Stimulated activated CD8-positive, alpha-beta memory T cell treated with anti-CD3 and anti-CD28 coated beads, Interleukin-2, amount 100 ng/mL, for 48 hours (primary cell): ENCODE measurements at places on chromosomes 3 and 15.

GRCh38 chr3:23668430-23668904 lies 137.3 kb upstream of the UBE2E1 start:
- DNase-seq: no peak

- DNase-seq: no peak
Measured at GRCh38 chr3:80079886-80080285, 312.1 kb upstream of the ROBO1 start.

GRCh38 chr15:85091990-85092389 lies 110.3 kb downstream of the PDE8A start:
- DNase-seq: no peak

GRCh38 chr15:57082054-57082728 lies 163.7 kb downstream of the TCF12 start:
- DNase-seq: no peak

DNA sequence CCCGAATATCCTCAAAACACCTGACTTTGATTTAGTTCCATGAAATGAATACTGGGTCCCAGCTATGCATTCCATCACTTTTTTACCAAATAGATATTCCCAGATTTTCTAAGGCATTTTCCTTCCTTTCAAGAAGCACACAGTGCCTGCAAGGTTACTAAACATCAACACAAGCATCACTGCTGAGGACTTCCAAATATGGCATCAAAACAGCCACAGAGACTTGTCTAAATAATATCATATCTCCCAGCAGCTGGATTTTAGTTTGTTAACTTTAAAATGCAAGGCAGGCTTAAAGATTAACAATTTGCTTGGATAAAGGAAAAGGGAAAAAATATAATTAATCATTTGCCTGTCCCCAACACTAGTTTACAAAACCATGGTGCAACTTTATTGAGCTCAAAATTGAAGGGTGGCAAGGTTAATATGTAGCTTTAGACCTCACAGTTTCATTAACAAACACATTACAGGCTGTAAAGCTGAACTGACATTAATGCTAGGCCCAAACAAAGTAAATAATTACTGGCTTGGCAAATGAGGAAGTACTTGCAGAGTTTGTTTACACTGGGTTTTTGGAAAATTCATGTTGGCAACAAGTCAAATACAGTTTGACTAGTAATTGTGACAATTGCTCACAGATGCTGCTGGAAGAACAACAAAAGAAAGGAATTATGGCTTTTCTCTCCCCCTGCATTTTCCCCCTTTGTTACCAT lies 401.7 kb upstream of the CDIN1 start:
- no peak for DNase-seq

DNA sequence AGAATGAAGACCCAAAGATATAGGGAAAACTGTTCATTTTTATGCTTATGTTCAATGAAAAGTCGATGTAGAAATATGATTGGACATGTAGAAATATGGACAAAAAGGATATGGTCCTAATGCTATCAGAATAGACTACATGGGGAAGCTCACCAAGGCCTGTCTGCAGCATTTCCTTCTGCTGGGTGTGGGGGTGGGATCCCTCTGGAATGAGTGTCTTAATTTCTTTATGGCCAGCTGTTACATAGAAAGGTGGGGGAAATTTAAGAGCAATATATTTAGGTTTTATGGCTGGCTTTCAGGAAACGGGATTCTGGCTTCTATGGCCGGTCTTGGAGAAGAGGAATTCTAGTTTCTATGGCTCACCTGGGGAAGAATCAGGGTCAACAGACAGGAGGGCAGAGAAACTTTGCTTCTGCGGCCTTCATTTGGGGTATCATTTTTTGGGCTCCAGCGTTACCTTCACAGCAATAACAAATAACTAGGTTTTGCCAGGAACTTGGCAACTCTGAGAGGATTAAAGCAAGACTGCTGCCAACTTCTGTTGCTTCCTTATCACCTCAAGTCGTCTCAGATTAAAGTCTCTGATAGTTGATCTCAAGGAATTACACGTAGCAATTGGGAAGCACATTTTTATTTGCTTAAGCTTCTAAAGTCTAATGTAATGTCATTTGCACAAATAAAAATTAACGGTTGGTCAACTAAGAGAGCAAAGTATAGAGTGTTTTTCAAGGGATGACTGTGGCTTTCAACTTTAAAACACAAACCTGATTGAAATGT lies 57.0 kb upstream of the GATM start:
- no peak for DNase-seq

DNA sequence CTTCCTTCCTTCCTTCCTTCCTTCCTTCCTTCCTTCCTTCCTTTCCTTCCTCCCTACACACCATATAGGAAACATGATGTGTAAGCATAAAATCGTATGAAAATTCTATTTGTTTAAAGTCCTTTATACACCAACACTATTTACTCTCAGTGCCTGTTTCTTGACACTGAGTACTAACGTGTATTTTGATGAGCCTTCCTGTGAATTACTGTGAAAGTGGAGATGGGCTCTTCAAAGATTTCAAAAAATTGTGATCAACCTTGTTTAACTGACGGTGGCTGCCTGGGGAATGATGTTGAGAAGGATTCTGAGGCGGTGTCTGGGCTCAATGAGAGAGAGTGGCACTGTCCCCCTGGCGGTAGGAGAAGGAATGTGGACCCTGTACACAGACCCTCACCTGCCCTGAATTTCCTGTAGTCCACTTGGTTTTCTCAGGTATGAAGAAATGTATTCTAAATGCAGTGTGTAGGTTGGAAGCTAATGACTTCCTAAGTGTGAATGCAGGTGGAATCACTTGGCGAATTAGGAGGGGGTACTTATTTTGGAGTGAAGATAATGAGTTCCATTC lies 237.9 kb downstream of the GAP43 start:
- DNase-seq: no peak

- no peak for DNase-seq
Measured at GRCh38 chr3:120855665-120856437, 52.2 kb upstream of the STXBP5L start.

GRCh38 chr3:138009476-138010272 lies at the start of gene CLDN18:
Gene CLDN18, plus strand, starts transcription at chr3:138010165. Its CDS starts 61 bp downstream, at chr3:138010226.
- DNase-seq: no peak

DNA sequence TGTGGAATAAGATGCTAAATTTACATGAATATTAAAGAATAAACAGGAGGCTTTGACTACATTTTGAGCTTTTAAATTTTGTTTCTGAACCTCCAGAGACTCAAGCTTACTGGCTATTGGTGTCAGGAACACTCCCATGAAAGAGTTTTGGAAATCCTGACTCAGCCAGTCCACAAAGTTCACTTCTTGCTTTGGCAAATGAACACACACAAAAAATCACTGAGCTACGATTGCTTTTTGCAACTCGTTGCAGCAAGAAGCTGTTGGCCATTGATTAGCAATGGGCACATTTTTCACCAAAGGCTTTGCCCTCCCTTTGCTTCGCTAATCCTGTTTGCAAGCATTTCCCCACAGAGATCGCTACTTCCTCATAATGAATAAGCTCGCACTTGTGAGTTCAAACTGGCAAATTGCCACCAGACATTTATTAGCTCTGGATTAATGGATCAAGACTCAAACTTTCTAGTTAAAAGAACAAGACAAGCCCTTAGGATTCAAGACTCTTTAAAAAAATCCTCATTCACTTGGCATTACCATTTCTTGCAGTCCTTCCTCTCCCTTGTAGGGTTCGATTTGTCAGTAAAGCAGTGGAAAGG lies 343.2 kb upstream of the ONECUT1 start:
- no peak for DNase-seq

GRCh38 chr3:52498137-52499054 lies 3.3 kb downstream of the STAB1 start:
- DNase-seq: no peak
